ENCODE measurements at places on chromosomes 2 and 18.

DNA sequence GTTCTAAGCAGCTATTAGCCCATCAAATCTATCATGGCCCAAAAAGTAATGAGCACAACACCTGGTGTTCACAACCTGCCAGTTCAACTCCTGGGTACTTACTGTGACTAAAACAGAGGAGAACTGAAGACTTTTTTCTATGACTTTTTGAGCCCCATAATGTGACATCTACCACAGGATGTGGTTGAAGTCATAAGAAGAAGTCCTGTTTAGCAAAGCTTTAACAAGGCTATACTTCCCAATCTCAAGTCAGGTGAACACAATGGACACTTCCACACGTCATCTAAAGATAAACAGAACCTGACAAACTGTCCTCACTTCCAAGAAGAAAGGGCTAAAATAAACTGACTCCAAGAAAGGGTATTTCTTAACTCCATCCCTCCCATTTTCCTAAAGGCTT is 138.8 kb downstream of the ATAD2B start:
- DNase-seq: no peak

DNA sequence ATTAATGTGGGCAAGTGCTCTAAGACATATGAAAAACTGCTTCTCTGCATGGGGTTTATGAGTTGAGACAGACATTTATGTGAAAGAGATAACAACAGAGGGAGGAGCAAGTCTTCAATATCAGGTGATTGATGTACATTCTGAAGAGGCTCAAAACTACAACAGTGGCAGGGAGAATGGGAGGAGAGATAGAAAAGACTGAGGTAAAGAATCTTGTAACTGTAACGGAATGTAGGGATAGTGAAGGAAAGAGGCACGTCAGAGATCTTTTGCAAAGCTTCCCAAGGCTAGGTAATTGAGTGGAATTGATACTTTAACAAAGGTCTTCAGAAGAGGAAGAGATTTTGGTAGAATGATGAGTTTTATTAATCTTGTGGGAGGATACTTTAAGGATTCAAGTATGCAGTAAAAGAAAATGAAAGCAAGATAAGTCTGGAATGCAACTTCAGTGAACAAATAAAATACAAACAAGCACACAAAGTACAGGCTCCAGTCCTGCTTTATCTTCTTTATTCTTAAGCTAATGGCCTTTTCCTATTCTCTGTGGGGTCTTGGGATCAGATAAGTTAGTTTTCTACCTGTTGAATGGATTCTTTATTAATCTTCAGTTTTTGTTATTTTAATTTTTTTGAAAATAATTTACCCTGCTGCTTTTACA is 15.0 kb downstream of the SMAD4 start:
- no peak for DNase-seq

GRCh38 chr2:103364177-103364576 is 602.3 kb downstream of the TMEM182 start:
- no peak for DNase-seq

DNA sequence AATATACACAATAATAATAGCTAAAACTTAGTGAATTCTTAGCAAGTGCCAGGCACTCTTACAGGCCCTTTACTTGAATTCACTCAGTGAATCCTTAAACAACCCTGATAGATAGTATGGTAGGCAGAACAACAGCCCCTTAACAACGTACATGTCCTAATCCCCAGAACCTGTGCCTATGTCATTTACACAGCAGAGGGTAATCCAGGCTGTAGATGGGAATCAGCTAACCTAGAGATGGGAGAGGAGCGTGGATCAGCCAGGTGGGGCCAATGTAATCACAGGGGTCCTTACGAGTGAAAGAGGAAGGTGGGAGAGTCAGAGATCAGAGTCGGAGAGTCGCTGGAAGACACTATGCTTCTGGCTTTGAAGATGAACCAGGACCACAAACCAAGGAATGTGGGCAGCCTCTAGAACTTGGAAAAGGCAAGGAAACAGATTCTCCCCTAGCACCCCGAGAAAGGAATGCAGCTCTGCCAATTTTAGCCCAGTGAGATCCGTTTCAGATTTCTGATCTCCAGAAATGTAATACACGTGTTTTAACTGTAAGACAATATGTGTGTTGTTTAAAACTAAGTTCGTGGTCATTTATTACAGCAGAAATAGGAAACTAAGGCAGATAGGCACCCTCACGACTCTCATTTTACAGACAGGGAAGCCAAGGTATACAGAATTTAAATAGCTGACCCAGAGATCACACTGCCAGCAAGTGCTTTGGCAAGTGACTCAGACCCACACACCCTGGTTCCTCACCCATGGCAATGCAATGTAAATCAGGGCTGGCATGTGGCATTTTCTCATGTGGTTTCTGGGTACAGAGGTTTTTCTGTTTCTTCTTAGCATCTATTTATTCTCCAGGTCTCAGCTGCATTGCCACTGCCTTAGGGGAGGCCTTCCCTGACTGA is 68.9 kb downstream of the DOCK10 start:
- no peak for DNase-seq

DNA sequence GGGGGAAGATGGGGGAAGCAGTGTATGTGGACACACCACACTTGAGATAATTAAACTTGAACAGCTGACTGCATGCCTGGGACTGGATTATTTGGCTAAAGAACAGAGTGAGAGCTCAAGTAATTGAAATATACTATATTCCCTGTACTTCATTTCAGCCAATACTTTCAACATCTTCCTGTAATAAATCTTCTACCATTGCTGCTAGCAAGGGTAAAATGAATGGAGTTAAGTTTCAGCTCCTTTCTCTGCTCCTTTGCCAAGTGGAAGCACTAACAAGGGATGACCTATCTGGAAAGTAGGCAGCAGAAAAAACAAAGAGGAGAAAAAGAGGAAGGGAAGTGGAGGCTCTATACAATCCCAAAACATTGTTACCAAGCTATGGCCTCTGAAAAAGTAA is 50.9 kb downstream of the MMADHC start:
- DNase-seq: no peak

GRCh38 chr2:95072424-95072823 is 46.9 kb downstream of the MAL start:
- no peak for DNase-seq

DNA sequence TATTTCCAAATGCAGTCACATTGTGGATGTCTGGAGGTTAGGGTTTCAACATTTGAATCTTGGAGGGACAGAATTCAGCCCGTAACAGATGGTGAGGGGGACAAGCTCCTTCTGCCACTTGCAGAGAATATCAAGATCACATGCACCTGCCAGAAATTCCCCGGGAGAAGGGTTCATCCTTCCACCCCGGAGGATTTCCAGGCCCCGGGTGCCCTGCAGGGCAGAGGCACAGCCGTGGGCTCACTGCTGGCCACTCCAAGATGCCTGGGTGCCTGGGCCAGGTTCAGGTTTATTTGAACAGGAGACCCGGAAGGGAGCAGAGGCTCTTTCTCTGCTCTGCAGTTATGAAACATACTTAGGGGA is 38.2 kb upstream of the MGAT4A start:
- no peak for DNase-seq

GRCh38 chr18:76923485-76924085 is 101.2 kb downstream of the ZNF236 start:
- DNase-seq: no peak

DNA sequence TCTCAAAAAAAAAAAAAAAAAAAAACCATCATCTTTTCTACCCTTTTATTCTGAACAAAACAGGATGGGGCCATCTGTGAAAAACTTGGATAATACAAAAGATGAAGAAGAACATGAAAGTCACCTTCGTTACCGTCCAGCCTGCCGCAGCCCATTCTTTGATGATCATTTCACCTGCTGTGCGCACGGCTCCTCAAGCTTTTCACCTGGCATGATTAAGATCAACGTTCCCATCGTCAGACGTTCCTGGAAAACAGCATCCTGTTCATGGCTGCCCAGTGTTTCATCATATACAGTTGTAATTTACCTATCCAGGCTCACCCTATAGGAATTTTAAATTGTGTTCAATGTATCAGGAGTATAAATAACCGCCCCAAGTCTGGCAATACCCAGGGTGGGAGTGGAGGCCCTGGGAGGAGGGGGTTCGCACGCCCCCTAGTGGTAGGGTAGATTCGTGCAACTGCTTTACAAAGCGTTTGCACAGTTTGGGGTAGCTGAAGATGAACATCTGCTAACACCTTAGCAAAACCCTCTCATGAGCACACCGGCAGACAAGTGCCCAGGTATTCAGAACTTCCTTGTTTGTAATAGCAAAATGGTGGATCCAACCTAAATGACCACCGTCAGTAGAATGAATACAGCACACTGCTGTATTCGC is 49.0 kb upstream of the GLI2 start:
- DNase-seq: no peak

DNA sequence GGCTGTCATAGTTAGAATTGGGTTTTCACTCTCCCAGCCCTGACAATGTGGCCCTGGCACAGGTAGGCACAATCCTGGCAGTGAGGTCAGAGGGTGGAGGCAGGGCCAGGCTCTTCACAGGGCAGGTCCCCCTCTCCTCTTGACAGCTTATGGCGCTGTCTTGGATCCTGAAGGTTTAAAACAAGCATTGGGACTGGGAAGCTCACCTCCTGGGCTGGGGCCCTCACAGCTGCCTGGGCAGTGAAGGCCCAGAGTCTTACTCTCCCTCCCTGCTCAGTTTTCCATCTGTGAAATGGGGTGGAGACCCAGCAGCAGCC is 23.3 kb downstream of the LBH start:
- DNase-seq: no peak

- DNase-seq: no peak
These were observed 36.5 kb upstream of the INPP4A start for GRCh38 chr2:98408155-98408554.

GRCh38 chr18:22872900-22873537 is 60.1 kb upstream of the RBBP8 start:
- DNase-seq: no peak

DNA sequence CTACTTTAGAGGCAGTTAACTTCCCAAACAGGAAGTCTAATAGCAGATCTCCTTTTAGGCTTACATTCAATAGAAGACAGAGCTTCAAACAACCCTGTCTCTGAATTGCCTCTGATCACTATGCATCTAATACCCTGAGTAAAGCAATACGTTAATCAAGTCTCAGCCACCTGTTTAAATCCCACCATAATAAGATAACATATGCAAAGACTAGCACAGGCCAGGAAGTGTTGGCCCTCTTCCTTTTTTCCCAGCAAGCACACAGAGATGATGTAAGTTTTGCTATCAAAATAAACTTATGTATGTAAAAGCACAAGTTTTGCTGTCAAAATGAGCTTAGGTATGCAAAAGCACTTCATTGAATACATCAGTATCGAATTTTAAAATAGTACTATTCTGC is 385.5 kb downstream of the RND3 start:
- DNase-seq: no peak

DNA sequence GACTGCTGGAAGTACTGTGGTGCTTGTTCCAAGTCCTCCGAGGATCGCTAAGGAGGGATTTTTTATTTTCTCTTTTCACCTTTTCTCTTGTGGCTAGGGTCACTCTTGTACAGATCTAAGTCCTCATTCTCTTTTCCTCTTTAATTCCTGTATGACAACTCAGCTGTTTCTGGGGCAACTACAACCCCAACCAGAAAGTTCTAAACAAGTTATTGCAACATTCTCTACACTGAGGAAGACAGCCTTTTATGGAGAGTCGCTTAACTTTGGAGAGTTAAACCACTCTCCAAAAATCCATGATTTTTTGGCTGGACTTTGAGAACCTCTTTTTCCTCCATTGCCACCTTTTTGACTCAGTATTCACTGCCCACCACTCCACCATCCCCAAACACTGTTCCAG is 74.0 kb upstream of the SESTD1 start:
- DNase-seq: no peak

DNA sequence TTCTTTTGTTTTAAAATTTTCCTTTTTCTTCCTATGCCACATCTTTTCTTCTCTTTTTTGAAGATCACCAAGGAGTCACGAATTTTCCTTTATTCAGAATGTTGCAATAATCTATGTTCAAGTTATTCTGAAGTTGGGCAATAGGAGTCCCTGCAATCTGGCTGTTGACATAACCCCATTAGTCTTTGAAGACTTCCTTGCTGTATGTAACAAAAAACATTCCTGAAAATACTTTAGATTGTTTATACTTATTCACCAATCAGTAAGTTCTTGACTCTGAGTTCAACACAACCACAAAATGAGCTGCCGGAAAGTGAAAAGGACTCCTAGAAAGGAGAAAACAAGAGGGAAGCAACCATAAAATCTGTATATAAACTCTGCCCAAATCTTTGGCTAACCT is 62.8 kb downstream of the TMEM237 start:
- DNase-seq: no peak

GRCh38 chr2:35454966-35455638 is 900.5 kb upstream of the CRIM1 start:
- DNase-seq: no peak

DNA sequence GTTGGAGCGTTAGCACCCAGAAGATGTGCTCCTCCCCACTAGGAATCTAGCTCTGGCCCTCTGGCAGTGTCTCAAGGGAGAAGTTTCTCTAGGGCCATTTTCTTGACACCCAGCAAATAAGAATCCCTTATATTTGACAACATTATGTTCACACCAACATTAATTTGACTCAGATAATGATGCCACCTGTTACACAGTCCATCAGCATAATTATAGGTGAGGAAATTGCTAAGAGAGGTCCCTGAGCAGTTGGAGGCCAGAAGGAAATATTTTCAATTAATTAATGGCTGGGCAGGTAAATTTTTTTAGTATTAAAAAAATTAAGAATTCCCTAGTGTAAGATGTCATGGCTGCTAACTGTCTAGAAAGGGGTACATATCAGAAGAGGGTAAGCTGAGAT is 36.5 kb downstream of the PRKCE start:
- DNase-seq: no peak

All from DND-41 (cell line).